Stimulated activated CD4-positive, alpha-beta T cell treated with anti-CD3 and anti-CD28 coated beads, Interleukin-2, amount 100 ng/mL, for 24 hours (primary cell): ENCODE measurements at places on chromosomes 11 and 22.
A peak's percentile ranks its signal among the peaks of the same experiment; 100 is the strongest.

- DNase-seq = no peak
Measured at GRCh38 chr11:75560644-75561043, 1.4 kb upstream of the SERPINH1 start.

DNA sequence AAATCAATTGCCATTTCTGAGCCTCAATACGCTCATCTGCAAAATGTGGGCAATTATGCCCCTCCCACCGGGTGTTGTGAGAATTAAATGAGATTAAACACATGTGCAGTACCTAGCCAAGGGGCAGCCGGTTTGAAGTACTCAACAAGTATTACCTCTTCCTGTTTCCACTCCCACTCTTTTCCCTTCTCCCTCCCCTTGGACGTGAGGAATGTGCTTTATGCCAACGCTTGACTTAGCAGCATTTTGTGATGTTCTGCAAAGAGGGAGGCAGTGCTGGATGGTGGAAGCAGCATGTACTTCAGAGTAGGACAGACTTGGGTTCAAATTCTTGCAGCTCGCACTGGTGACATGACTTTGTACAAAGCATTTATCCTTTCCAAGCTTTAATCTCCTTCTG is 306.0 kb downstream of the BUD13 start:
- no peak for DNase-seq

- DNase-seq = no peak
Measured at GRCh38 chr22:43296276-43296902, 46.8 kb downstream of the SCUBE1 start.

DNA sequence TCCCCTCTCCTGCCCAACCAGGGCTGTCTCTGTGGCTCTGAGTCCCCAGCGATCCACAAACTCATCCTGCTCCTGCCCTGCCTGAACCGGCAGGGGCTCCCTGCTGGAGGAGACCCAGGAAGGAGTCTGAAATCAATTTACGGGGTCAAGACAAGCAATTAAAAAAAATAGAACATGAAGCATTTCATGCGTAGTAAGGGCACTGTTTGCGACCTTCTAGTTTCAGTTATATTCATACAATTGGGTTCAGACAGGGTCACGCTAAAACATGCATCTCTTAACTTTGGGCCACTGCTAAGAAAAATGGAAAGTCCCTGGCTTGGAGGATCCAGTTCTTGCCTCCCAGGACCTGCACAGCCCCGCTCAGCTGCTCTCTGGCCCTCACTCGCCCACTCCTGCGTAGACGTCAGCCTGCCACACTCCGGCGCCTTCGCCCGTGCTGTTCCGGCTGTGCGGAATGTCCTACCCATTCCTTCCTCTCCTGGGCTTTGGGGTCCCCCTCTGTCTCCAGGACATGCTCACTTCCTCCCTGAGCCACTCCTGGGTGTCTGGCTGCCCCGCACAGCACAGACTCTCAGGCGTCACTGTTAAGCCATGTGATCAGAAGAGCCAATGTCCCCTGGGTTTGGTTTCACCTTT is 12.8 kb downstream of the NFAM1 start:
- no peak for DNase-seq

- no peak for DNase-seq
Measured at GRCh38 chr11:58998480-58999290, 59.4 kb downstream of the GLYATL1 start.

DNA sequence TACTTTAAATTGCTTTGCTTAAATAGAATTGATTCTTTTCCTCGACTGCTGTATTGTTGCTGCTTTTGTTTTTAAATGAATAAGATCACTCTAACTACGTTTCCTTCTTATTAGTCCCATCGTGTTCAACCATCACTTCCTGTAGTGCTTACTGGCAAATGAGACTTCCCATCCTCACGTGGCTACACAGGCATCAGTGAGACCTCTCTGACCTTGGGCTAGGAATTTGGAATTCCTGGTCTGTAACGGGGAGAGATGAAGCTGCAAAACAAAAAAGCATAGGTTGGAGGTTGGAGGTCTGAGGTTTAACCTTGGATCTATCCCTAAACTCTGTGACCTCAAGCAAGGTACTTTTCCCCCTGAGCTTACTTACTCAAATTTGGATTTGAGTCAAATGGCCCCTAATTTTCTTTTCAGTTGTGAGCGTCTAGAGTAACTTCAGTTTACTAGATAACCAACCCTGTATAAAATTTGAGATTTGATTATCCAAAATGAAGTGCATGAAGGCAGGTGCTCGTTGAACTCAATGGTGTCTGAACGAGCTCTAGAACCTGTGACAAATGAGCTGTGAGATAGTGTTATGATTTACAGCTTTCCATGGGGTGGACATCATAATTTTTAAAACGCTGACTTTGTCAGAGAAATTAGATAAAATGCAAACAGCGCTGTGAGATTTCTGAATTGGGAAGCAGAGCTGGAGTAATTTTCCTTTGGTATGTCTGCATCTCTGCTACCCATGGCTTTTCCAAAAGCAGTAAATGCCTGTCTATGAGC is 151.2 kb downstream of the DBX1 start:
- no peak for DNase-seq

DNA sequence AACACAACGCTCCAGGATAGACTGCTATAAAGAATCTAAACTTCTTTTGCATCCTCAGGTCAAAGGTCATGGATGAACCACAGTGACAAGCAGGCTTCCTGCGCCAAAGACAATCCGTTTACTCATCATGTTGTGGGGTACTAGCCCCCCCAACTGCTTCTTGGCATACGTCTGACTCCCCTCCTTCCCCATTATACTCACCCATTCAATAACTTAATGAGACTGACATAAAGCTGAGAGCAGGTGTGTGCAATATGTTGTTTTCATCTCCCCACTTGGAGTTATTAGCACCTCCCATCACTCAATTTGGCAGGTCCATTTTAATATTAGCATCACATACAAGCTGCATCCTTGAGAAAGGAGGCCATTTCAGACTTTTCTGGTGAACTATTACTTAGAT is 157.1 kb downstream of the CADM1 start:
- DNase-seq = no peak

DNA sequence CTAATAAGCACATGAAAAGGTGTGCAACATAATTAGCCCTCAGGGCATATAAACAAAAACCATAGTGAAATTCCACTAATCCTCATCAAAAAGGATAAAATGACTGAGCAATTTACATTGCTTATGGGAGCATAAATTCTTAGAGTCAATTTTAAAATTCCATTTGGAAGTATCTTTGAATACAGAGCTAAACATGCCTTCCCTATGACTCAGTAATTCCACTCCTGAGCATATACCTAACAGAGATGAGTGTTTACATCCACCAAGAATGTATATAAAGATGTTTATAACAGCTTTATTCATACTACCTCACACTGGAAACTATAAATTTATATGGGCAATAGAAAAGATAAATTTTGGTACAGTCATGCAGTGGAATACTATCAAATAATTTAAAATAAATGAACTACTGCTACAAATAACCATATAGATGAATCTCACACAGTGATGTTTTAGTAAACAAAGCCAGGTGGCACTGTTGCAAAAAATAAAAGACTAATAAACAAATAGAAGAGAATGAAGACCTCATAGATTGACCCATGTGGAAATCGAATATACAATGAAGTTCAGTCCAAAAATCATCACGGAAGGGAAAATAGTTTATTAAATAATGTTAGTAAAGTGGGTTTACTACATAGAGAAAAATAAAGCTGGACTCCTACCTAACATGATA is 8.2 kb upstream of the OR2D2 start:
- no peak for DNase-seq

DNA sequence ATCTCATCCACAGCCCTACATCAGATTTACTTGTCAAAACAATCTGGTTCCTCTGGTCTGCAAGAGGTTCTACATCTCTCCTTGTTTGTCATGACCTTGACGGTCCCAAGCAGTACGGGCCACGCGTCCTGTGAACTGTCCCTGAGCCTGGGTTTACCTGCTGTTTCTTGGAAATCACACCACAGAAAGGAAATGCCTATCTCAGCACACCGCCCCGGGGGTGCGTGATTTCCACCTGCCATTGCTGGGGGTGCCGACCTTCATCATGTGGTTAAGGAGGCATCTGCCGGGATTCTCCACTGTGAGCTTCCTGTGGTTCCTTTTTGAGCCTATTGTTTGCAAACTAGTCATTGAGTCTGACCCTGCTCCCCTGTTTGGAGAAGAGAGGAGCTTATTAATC is 1363.4 kb downstream of the BRD1 start:
- DNase-seq = no peak

GRCh38 chr22:40462195-40462984 is 92.0 kb downstream of the SGSM3 start:
- DNase-seq = peak; percentile 43

GRCh38 chr11:36022882-36023281 is 79.0 kb downstream of the LDLRAD3 start:
- no peak for DNase-seq

DNA sequence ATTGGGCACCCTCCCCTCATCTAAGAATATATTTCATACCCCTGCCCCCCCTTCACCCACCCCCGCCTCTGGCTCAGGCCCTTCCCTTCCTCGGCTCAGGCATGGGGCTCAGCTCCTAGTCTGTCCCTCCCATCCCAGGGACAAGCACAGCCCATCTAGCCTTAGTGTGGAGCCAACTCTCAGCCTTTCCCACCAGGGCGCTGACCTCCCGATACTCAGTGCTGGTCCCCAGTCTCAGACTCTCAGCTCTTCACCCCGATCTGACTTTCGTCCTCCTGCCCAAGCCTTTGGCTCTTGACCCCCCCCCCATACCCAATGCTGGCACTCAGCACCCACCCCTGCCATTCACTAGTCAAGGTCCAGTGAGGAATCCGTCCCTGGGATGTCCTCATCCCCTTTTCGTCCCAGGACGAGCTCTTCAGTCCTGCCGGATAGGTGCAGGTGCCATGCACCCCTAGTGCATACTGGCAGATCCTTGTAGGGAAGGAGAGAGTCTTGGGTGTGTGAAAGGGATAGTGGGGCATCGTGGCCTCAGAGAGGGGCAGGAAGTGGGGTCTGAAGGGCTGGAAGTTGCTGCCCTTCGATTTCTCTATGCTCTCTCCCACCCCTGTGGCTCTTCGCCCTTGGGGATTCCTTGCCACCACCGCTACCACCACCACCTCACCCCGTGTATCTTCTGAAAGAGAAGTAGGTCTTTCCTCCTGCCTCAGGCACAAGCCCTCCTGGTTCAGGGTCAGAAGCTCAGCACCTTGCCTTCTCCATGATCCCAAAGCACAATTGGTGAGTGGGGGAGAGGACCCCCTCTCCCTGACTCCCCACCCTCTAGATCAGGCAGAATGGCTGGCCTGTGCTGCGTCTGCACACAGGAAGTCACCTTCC is 2.4 kb downstream of the TPBGL start:
- no peak for DNase-seq

- DNase-seq = no peak
Measured at GRCh38 chr22:22201185-22201929, 43.2 kb upstream of the VPREB1 start.

- DNase-seq = no peak
Measured at GRCh38 chr11:86346513-86346912, 28.2 kb upstream of the CCDC81 start.

- no peak for DNase-seq
Measured at GRCh38 chr11:23590596-23591308, 730.5 kb upstream of the CCDC179 start.

GRCh38 chr11:110467556-110467955 is 37.8 kb downstream of the FDX1 start:
- no peak for DNase-seq
